Epithelial cell of proximal tubule (primary cell): ENCODE measurements at places on chromosomes 1 and 21. TPM values are rescaled to one million over a fixed set of nuclear protein-coding genes. Genes with fewer than 3 reads are reported as not detected.

DNA sequence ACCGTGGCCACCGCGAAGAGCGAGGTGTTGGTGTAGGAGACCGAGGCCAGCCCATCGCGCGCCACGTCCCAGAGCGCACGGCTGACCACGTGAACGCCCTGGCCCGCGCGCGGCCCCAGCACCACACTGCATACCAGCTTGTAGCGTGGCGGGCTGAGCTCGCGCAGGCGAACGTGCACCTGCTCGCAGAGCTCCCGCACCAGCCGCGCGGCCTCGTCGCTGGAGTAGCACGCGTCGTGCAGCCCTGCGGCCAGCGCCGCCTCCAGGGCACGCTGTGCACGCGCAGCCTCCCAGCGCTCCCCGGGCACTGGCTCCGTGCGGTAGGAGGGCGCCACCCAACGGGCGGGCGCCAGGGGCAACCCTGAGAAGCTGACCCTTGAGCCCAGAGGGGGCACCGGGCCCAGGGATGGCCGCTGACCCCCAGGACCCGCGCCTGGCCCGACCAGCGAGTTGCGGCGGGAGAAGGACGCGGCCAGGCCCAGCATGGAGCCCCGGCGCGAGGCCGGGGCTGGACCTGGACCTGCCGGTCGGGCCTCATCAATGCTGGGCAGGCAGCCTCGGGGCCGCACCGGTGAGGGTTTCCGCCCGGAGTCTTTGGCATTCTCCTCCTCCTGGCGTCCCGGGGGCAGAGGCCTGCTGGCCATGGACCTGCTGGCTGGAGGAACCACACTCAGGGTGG is 987 bp downstream of the DYNLT4 start:
- no peak for DNase-seq

Gene SLAMF6
- not detected in 2 replicates for total RNA-seq

- no peak for DNase-seq
Observed at GRCh38 chr1:96968541-96968940, 247.0 kb downstream of the PTBP2 start.

GRCh38 chr1:224188286-224188685 is 5.2 kb downstream of the DEGS1 start:
- DNase-seq: no peak

DNA sequence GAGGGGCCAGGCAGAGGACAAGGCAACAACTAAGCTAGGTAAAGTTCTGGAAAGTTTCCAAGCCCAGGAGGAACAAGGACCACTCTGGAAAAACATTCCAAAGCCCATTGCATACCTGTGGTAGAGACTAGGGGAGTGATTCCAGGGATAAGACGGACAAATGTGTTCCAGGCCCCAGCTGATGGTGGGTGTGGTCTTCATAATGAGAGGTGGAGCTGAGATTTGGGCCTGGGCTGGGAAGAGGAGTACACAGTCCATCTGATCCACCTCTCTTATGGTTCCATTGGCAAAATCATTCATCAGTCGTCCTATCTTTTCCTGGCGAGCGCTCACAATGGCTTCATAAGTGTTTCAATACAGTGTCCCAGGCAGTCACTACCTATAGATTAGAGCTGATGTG is 4.5 kb downstream of the KLHDC7A start:
- DNase-seq: no peak

Gene AMY1C
- not detected in 2 replicates for total RNA-seq

Gene REN
- total RNA-seq: 0.12 TPM in 1 of 2 replicates, not detected in the other

DNA sequence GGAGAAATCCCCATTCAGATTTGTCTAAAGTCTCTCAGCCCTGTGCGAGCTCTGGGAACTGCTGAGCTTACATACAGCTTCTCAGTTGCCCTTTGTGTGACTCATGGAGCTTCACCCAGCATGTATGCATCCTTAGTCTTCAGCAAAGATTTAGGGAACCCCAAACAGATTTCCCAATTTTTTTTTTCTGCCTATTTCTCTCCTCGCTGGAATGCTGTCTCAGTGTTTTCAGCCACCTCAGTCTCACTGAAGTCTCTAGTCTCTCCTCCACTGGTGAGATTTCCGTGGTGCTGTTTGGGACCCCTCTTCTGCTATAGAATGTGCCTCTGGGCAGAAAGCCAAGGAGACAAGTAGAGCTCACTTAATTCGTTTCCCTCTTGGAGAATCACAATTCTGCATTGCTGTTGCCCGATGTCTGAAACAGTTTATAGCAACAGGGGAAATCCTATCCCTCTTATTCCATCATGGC is 28.1 kb upstream of the TXLNA start:
- no peak for DNase-seq

Gene EDARADD
- total RNA-seq: 1.1 and 3.3 TPM in 2 replicates

- no peak for DNase-seq
Observed at GRCh38 chr1:226461087-226461486, 53.2 kb upstream of the PARP1 start.

DNA sequence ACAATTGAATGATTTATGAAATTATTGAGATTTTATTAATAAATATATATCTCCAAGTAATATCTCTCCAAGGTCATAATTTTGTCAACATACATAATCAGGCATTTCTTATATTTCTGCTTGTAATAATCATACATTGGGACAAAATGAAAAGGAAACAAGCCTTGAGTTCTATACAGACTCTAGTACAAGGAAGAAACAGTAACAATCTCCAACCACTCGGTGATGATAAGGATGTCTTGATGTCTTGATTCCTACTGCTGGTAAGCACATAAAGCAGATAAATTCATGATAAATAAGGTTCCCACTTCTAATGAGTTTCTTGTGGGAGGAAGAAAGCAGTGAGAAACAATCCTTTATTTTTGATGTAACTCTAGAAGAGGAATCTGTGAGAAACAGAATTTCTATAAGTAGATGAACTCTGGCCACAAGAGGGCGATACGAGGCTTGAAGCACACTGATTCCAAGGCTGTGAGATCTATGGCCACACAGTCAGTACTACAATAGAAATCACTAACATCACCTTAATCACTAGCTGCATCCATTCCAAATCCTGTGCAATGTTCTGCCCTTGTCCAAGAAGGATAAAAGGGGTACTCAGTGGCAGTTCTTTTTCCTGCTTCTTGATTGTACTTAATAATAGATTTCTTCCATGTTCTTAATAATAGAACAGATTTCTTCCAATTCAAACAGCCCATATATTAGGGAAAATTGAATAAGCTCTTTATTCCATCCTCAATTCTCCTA is 41.4 kb upstream of the LRRC8B start:
- peak; percentile 43 for DNase-seq

- no peak for DNase-seq
Observed at GRCh38 chr1:211939876-211940468, 95.4 kb downstream of the INTS7 start.

DNA sequence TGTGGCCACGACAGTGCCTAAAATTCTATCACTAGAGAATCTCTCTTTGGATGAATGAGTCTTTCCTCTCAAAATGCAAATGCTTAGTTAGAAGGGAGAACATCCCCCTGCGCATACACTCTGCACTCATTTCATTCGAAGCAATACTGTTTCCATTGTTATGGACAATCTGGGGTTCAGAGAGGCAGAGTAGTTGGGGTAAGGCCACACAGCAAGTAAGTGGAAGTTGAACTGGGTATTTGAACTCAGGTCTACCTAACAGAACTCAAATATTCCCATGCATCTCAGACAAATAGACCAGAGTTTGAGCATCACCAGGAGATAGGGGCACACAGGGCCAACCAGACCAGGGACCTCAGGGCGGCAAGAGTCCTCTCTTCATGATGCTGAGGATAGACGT is 25.5 kb downstream of the RAP1GAP start:
- DNase-seq: no peak

Gene IER5
- total RNA-seq: 20.5 and 43.0 TPM in 2 replicates

GRCh38 chr1:115218699-115219098 is 119.3 kb downstream of the NGF start:
- no peak for DNase-seq

DNA sequence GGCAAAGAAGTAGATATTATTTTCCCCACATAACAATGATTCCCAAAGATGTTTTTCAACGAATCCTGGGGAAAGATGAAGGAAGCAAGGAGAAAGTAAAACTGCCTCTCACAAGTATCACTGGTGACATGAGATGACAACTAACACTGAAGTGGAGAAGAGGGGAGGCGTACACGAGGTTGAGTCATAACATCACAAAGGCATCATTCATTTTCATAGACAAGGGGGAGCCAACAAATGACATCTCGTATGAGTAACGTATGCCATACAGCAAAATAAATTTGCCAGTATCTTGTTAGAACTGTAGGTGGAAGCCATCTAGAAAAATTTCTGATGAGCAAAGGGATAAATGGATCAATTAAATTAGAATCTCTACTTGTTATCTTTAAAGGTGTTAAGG is 56.6 kb downstream of the ATP1B1 start:
- no peak for DNase-seq

Gene RLF
- 6.7 and 12.1 TPM in 2 replicates for total RNA-seq

Gene SELP
- not detected in 2 replicates for total RNA-seq

GRCh38 chr1:79726911-79727310 is 720.4 kb upstream of the ADGRL4 start:
- no peak for DNase-seq

- no peak for DNase-seq
Observed at GRCh38 chr1:217211486-217211885, 419.4 kb downstream of the GPATCH2 start.

GRCh38 chr1:160522622-160523345 is at the start of gene SLAMF6:
TSS of gene SLAMF6 (minus strand) at chr1:160523255. CDS start at chr1:160523192, 63 bp downstream.
- DNase-seq: no peak

Gene PRRX1
- under 0.01 and 0.87 TPM in 2 replicates for total RNA-seq

Gene MSH4
- total RNA-seq: 0.75 TPM in 1 of 2 replicates, not detected in the other

DNA sequence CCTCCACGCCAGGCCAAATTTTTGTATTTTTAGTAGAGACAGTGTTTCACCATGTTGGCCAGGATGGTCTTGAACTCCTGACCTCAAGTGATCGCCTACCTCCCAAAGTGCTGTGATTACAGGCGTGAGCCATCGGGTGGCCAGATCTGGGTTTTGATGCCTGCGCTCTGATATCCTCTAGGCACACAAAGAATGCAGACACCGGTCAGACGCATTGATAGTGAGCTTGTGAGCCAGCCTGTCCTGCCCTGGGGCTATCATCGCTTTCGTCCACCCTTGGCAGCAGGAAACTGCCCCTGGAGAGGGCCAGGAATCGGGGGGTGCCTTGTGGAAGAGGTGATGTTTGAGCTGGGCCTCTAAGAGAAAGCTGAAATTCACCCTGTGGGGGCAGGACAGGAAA is 4.0 kb downstream of the FBLIM1 start:
- DNase-seq: no peak

DNA sequence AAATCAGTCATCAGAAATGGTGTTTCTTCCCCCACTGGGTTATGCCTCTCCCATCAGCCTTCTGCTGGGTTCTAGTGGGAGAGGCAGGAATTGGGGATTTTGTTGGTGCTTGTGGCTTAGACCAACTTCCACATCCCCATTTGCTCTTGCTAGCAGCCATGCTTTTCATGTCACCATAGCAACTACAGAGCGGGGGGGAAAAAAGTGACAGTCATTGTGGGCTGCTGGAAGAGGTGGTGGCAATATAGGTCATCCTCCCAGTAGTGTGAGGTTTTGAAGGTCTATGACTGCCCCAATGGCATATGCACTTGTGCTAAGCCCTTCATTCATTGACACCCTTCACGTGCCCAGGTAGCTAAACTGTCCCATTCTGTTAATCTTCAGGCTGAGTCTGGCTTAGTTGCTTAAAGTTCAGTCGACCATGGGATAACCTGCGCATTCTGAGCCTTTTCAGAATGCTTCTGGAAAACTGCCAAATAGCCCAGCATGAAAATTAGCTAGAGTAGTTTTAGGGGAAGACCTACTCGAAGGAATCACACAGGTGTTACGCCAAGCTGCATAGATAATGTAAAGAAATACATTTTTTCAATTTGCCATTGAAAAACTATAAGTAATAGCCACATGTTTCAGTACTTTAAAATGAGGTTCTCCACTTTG is 53.7 kb upstream of the ZNF326 start:
- DNase-seq: no peak

Gene TAL1
- 0.69 and 1.4 TPM in 2 replicates for total RNA-seq

Gene DMBX1
- not detected in 2 replicates for total RNA-seq

DNA sequence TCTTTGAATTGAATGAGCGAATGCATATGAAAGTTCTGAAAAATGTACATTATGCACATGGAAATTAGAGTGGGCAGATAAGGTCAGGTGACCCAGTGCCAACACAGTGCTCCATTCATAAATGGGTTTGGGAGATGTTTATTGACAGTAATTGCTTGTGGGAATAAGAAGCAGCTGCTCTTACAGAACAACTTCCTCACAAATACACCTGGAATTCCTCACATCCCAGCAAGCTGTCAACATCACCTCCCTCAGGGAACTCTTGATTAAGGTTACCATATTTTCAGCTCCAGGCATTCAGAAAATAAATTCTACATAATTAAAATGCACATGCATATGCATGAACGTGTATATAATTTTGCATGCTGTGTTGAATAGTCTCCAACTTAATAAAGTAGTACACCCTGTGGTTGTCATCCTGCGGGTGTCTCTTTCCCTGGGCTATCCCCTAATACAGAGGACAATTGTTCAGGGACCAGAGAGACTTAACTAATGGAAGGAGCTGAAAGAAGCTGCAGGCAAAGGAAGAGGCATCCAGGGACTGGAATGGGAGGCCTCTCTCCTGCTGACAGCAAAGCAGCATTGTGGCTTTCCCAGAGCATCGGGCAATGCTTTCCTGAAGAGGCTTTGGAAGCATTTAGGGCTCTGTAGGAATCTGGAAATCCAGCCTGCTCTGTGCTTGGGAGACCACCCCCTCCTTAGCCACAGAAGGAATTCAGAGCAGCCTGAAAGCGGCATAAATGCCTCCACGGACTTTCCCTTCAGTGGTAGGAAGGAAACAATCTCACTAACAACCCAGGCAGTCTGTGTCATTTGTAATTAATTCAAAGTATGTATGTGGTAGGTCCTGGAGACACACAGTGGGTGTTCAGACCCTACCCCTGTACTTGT is 55.2 kb upstream of the GNG12 start:
- DNase-seq: no peak

Gene NBL1
- total RNA-seq: 64.6 and 98.1 TPM in 2 replicates

DNA sequence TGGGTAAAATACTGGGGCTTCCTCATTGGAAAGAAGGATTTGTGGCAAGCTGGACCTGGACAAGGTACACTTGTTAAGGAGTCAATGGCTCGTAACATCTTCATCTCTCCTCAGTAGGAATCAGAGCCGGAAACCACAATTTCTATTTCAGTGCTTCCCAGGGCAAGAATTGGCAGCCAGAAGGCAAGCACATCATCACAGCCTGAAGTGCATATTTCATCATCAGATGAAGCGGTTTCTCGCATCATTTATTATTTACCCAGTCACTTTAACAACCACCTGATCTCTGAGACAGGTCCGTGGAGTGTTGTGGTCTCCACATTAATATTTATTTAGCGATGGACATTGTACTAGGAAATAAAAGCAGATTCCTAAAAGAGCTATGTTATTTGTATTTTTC is 55.0 kb downstream of the KCNJ15 start:
- DNase-seq: peak; percentile 99

Gene AADACL4
- total RNA-seq: not detected in 2 replicates

DNA sequence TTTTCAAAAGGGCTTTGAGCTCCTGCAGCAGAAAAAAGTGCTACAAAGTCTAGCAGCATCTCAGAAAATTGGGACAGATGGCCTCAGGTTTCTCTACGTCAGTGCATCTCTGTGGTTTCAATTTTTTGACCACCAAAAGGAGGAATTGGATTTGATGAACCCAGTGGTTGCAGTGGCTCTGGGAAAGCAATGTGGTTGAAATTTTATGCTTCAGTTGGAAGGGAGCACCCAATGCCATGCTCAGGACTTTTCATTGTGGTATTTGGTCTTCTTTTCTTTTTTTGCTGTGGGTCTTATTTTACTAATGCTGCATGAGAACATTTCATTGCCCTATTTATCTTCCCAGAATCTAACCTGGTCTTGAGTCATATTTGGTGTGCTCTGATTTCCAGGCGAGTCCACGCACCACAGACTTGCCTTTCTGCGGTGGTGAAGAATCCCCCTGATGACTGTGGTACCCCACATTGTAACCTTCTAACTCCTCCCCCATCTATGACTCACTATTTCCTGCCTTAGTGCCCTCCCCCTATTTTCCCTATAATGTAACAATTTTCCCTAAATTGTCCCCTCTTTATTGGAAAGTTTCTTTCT is 56.7 kb downstream of the S1PR1 start:
- DNase-seq: no peak
